ENCODE measurements at places on chromosomes 1 and 21.

DNA sequence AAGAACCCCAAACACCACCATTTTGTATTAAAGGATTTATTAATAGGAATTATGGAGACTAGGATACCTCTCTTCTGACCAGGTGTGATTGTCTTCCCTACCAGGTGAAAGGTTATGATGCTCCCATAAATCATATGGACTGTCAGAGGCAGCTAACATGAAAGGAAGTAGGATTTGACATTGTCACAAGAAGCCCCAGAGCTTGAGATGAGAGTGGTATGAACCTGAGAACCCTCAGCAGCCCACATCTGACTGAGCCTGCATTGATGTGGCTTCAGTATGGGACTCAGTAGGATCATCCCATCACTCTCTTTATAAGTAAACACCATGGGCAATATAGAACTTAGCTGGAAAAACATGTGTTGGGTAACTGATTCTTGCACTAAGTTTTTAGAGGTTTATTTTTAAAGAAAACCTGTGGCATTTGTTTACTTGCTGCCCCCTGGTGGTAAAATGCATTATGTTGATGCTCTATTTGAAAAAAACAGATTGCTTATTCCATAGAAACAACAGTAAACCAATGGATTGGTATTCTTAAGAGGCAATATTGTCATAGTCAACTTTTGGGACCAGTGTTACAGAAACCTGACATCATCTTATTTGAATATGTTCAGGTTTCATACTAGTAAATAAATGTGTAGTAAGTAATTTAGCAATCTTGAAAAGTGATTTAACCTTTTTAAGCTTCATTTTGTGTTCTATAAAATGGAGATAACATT, 16.6 kb upstream of the CACYBP start:
- peak; percentile 70 for DNase-seq

GRCh38 chr1:180581635-180582039, 22.9 kb downstream of the OVAAL start:
- DNase-seq, result no peak

- DNase-seq, result no peak
Measured at GRCh38 chr1:95384567-95384966, 150.6 kb downstream of the RWDD3 start.

DNA sequence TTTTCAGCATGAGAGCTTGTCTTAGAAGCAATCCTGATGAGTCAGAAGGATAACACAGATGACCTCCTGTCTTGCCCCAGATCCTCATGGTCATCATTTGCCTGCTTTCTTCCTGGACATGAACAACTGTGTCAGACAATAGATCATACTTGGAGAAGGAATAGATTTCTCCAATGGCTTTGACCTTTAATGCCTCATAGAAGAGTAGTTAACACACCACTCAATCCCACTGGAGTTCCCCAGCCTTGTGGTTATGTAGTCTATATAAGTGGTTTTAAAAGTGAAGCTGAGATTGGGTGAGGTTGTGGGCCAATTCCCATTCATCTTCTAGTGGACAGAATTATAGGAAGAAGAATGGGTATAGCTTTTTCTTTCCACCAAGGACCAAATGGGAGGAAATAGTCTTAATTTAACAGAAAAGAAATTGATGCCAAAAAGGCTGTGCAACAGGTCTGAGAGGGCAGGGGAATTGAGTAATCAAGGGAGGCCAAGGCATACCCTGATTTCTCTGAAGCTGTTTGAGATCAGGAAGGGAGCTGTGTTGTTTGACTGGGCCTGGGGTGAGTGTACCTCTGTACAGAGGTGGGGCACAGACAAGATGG, 14.4 kb downstream of the PRCC start:
- no peak for DNase-seq

DNA sequence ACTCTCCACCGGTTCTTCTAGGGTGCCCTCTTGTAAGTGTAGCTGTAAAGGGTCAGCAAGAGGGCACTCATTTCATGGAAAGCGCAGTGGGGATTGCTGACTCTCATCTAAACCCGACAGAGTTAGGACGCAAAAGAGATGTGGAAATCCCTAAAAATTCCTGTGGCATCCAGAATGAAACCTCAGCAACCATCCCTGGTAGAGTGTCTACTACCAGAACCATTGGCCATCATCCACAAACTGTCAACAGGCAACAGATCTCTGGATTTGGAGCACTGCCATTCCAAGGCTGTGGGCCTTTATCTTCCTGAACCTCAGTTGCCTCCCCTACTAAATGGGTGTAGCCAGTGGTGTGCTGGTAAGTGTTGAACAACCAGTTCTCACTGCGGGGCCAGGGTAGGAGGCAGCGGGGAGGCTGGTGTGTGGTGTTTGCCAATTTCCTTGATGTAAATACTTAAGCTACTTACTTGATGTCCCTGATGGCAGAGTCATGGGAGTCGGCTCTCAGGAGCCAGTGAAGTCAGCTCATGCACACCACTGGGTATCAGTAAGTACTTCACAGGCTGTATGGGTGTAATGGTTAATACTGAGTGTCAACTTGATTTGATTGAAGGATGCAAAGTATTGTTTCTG, 195.8 kb downstream of the KAZN start:
- DNase-seq, result no peak

DNA sequence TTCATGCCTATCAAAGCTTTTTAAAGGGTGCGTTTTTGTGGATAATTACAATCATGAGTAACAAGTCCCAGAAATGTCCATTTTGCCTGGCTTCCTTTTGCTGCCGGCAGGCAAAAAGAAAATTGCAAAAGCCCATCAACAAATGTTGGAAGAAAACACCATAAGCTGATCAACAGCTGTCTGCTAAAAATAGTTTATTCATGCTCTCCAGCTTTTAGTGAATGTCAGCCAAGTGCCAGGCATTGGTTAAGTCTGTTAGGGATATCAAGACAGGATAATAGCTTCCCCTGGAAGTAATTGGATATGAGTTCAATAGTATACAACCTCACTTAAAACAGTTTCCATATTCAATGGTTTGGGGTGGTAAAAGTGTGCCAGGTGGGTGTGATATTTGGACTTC, 13.6 kb upstream of the AGMAT start:
- no peak for DNase-seq

DNA sequence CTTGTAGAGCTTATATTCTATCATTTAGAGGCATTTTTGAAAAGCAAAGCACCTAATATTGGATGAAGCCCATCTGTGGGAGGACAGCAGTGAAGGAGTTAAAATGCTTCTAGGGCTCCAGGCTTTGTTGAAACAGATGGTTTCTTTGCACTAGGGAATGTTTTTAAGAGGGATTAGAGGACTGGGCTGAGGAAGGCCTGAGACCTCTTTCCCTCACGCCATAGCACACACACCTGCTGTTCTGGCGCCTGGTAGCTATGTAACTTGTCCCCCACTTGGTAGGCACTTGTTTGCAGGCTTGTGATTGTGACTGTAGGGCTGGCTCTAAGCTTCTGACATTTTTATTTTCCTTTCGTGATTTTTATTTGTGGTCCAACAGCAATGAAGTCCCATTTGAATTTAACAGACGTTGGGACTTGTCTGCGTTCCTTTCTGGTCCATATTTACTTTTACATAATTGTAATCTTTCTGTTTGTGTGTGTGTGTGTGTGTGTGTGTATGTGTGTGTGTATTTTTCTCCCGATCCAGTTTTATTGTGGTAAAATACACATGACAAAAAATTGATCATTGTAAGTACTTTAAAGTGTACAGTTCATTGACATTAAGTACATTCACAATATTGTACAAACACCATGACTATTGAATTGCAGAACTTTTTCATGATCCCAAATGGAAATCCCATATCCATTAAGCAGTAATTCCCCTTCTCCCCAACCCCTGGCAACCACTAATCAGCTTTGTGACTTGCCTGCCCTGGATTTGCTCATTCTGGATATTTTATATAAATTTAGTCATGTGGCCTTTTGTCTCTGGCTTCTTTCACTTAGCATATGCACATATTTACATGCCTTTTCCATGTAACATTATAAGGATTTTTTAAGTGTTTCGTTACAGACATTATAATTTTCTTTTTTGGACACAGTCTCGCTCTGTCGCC, 33.5 kb upstream of the MACF1 start:
- no peak for DNase-seq

GRCh38 chr1:174828264-174828663, 171.5 kb upstream of the CACYBP start:
- no peak for DNase-seq

DNA sequence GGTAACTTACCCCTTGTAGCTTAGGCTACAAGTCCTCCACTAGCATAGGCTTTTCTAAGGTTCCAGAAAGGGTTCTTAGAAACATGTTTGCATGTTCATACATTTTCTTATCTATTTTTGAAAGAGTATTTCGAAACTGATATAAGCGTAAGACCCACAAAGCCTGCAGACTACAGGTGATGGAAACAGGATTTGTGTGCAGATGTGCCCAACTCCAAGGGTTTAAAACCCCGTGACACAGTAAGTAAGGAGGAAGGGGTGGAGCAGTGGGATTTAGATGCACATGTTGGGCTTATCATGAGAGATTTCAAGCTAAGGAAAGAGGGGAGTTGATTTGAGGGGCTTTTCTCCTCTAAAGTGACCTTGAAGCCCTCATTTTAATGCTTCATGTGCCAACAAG, 164.7 kb downstream of the LTN1 start:
- no peak for DNase-seq

- DNase-seq, result no peak
Measured at GRCh38 chr1:88036345-88037014, 647.6 kb upstream of the PKN2 start.

DNA sequence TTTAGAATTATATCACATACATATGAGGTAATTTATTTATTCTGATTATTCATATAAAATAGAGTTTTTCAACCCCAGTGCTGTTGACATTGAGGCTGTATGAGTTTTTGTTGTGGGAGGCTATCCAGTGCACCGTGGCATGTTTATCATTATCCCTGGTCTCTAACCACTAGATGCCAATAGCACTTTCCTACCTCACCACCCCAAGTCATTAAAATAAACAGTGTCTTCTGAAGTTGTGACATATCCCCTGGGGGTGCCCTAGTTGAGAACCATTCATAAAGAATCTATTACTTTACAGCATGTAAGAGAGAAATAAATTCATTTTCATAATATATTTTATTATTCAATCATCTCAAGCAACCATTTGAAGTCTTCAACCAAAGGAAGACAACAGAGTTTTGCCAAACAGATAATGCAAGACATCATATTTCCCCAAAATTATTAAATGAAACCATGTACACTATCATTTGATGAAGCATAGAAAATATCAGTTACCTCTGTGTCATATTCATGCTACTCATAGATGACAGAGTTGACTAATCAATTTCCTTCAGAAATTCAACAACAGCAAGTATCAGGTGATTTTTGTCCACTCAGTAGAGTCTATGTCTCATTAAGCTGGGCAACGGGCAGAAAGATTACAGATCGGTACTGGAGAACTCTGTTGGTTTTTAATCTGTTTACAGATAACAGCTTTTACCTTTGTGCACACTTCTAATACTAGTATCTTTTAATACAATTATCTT, 39.5 kb upstream of the RGS1 start:
- DNase-seq, result no peak

- DNase-seq, result no peak
Measured at GRCh38 chr1:30034627-30035521, 688.5 kb downstream of the MATN1 start.

- DNase-seq, result no peak
Measured at GRCh38 chr1:177045151-177045550, 119.4 kb downstream of the ASTN1 start.

GRCh38 chr1:53330819-53331218, 2.9 kb upstream of the LRP8 start:
- DNase-seq, result no peak

GRCh38 chr21:41316200-41317062, at the start of gene FAM3B:
Gene FAM3B (plus strand): TSS chr21:41316801. CDS start chr21:41316880, 79 bp downstream.
- no peak for DNase-seq
